ENCODE measurements at places on chromosomes 1 and 21.

DNA sequence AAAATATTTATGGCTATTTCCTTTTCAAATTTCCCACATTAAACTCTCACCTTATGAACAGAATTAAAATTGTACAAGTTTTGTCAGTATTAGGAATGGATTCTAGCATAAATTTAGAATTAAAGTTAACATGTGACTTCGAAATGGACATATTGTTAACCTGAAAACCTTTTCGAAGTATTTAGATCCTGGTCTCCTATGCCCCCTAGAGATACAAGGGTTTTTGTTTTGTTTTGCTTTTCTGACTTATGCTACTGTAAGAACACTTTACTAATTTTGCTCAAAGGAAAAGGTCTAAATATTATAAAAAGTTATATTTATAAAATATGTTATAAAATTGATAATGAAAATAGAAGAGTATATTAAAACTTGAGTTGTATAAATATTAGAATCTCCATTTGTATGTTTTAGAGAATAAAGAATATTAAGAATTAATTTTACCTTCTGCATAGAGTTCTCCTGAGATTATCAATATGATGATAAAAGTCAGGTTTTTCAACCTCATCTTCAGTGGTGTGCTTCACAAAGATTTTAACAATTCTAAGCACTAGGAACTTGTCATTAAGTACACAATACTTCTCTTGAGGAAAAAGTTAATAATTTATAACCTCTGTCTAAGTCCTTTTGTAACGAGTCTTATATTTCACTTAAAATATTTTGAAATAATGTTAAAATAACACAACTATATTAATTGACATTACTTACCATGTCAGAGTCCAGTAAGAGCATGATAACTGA is at the start of gene F13B:
TSS of gene F13B (minus strand) at position 542 of the 738 bp plus-strand sequence. CDS start at position 505, 37 bp downstream.
- no peak for DNase-seq

- DNase-seq, result no peak
Measured at GRCh38 chr1:221166559-221167318, 287.5 kb downstream of the HLX start.

GRCh38 chr21:41966872-41967621 is 13.2 kb upstream of the C2CD2 start:
- DNase-seq, result no peak

DNA sequence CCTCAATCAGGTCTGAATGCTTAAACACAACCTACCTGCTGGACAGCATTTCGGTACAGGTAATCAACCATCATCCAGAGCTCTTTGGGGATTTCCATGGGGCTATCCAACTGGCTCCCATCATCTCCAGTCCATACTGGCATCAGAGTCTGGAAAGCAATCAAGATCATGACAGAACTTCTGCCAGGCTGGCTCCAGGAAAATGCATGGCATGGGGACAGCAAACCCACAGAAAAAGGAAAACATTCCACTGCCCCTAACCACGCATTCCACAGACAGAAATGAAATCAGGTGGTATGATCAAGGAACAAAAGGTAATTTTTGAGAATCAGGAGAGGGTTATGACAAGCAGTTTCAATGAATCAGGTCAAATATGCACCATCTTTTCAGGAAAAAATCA is 9.1 kb upstream of the MTF1 start:
- no peak for DNase-seq

DNA sequence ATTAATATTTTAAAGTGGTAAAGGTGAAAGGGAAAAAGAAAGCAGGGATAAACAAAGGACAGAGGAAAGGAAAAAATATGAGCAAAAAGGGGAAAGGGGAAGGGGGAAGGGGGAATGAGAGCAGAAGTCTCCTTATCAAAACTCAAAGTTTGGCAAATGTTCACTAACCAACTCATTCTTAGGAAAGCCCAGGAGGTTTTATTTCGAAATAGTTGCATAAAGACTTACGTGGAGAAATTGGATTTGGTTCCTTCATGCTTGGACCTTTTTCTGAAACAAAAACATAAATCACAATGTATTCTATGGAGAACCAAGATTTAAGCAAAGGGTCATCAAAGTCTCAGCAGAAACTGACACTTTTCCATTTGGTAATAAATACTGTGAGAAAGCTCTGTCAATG is 188.1 kb downstream of the TGFBR3 start:
- DNase-seq, result no peak

GRCh38 chr1:229035054-229035747 is 235.7 kb upstream of the RAB4A start:
- no peak for DNase-seq

DNA sequence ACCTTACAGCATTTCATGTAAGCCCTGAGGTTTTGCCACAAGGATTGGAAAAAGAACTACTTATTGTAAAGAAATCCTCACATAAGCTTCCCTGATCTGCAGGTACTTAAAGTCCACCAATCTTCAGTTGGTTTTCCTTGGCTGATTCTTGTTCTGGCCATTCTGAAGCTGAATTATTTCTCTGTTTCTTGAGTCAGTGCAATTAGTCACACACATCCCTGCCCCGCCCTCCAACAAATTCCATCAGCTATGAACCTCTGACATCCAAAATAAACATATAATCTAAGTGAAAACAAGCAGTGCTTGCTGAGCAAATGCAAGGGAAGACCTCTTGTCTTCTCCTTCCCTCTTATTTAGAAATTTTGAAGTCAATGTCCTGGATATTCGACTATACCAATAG is 8.2 kb upstream of the FNDC7 start:
- DNase-seq, result no peak

GRCh38 chr1:226976276-226976977 is 36.3 kb downstream of the COQ8A start:
- peak; percentile 55 for DNase-seq

GRCh38 chr1:51733793-51734522 is 117.1 kb downstream of the OSBPL9 start:
- DNase-seq, result peak; percentile 50

DNA sequence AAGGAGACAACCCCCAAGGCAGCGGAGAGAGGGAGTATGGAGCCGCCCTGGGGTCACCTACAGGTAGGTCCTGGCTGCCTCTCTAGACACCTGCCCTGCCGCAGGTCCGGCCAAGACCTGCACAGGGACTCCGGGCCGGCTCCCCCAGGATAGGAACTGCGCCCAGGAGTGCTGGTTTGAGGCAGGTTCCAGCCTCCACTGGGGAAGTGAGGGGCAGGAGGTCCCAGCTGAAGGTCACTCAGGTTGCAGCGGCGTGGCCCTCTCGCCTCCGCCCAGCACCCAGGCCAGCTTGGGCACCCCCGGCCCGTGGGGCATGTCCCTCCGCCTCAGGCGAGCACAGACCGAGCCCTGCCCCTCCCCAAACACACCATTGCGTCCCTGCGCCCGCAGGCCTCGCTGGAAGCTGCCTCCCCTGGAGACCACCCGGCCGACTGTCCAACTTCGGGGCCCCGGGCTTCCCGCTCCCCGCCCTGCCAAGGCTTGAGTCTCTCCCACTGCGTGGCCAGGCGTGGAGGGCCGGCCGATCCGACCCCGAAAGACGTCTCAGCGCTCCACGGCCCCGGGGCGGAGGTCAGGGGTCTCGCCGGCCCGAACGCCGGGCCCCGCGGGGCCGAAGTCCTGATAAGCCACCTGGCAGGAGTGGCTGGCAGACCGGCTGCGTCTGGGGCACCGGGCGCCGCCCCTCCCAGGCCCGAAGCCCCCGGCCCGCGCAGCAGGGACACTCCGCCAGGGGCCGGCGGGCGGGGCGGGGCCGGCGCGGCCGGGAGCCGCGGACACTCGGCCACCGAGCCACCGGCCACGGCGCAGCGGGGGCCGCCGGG is 1.4 kb upstream of the SKI start:
- DNase-seq, result peak; percentile 90

DNA sequence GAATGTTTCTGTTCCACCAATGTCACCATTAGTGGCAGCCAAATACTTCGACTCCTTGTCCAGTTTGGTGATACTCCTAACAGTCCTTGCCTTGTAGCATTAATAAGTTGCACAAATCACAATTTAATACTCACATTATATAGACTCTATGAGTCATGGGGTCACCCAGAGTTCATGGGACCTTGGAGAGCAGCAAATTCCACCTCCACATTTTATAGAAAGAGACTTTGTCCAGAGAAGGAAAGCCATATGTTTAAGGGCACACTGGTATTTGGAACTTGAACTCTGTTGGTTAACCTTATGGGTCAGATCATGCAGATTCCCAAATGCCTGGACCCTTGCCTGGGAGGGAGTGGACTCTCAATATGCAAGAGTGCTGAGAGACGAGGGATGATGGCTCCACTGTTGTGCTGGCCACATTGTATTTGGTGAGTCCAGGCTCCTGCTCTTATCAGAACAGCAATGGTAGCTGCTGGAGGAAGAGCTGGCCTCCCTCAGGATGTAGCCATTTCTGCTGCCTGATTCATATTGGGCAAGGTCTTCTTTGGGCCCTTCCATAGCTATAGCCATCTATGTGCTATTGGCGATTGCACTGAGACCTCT is 30.6 kb downstream of the DNAJC6 start:
- peak; percentile 7 for DNase-seq

GRCh38 chr1:31788825-31789256 is 24.7 kb upstream of the ADGRB2 start:
- DNase-seq, result peak; percentile 77

- DNase-seq, result no peak
Measured at GRCh38 chr21:42507418-42507817, 6.2 kb upstream of the SLC37A1 start.

DNA sequence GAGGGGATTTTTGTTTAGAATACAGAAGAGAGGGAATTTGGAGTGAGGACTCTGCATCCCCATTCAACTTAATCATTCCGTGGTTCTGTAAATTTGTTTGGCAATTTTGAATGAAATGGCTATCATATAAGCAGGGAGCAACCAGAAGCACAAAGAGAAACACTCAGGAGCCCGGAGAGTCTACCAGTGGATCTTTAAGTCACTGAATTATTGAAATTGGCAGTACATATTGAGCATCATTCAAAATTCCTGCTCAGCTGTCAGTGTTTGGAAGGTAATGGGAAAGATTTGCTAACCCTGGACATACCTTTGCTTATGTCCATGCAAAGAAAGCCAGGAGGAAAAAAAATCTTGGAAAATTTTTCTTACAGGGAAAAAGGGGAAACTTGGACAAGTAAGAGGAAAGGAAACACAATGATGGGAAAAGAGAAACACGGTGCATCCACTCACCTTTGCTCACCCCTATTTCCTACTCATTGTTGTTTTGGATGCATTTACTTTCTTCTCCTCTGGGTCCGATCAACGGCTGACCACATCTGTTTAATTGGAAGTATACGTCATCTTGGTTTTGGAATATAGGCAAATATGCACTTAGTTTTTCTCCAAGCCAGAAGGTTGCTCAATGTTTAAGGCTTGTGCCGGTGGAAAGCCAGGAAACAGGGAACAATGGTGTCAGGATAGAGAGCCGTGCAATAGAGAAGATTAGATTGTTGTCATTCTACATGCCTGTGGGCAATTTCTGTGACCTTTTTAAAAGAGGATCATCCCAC is 243.0 kb upstream of the LYPLAL1 start:
- DNase-seq, result peak; percentile 16

DNA sequence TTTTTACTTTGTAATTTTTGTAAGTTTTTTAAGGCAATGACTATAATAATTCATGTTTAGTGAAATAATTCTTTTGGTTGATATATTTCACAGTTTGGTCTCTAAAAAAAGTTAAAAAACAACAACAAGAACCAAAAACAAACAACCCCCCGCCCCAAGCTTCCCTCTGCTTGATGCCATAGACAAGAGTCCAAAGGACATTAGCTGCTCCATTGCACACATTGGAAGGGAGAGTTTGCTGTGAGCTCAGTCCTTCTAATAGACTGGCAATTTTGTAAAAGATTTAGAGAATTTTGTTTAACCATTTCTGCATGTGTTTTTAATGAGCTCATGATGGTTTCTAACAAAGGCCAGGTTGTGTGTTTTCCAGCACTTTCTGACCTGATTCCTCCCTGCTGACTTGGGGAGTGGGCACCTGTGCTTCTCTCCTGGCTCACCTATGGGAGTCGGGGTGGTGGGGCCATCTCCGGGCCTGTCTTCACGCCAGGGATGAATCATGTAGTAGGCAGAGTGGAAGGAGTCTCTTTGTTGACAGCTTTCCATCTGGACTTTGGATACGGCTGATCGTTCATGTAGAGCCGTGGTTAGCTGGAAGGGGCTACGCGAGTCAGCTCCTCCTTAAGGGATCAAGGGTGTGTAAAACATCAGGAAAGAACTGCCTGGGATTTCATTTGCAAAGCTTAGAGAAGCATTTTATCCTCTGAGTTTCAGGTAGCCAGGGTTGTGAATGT is 14.1 kb downstream of the ZBTB18 start:
- no peak for DNase-seq

GRCh38 chr1:84899969-84900368 is 7.0 kb upstream of the LPAR3 start:
- DNase-seq, result no peak

DNA sequence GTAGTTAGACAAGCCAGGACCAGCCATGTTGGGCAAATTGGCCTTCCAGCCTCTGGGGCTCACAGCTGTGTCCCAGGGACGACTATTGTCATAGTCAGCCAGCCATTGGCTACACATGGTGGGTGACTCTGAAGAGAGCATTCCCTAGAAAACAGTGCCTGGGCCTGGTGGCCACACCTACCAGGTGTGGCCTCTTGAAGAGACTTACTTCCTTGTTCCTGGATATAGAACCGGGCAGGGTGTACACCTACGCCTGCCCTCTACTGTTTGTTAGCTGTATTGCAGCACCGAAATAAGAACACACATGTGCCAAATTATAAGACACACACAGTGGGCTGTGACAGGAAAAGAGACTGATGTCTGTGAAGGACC is 134.6 kb upstream of the ARHGEF16 start:
- DNase-seq, result no peak

GRCh38 chr1:2840036-2840809 is 38.7 kb upstream of the TTC34 start:
- DNase-seq, result no peak

DNA sequence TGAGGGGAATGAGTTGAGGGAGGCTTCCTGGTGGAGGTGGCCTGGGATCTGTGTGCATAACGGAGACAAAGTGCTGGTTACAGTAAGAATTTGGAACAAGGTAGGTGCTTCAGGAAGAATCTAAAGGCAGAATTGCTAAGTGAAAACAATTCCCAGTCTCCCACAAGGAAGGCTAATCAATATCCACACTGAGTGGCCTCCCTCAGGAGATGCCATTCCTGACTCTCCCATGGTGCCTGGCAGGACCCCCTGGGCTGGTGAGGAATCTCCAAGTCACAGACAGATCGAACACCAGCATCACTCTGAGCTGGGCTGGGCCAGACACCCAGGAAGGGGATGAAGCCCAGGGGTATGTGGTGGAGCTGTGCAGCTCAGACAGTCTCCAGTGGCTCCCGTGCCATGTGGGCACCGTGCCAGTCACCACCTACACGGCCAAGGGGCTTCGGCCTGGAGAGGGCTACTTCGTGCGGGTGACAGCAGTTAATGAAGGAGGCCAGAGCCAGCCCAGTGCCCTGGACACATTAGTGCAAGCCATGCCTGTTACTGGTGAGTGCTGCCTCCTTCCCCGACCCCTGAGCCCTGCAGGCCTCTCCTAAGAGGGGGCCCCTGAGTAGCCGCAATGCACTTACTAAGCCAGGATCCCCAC is 30.7 kb downstream of the IGFN1 start:
- peak; percentile 64 for DNase-seq

DNA sequence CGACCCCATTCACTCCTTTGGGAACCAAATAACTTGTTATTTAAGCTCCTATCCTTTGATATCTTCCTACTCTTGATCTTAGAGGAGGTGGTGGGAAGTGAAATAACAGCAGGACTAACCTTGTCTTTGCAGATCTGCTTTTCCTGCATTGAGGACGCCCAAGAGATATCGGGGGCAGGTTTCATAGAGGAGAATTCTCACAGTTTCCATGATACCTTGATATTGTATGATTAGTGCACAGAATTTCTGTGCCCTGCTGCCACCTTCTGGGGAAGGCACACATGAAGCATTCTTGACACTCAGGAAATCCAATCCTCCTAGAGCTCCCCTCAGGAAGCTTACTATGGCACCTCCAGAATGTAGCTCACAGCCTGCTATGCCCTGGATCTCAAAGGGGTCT is 1.6 kb downstream of the CD1B start:
- no peak for DNase-seq
